Stimulated activated CD8-positive, alpha-beta memory T cell treated with anti-CD3 and anti-CD28 coated beads, Interleukin-7, amount 100 ng/mL, for 24 hours (primary cell): ENCODE measurements at places on chromosomes 1 and 21.

DNA sequence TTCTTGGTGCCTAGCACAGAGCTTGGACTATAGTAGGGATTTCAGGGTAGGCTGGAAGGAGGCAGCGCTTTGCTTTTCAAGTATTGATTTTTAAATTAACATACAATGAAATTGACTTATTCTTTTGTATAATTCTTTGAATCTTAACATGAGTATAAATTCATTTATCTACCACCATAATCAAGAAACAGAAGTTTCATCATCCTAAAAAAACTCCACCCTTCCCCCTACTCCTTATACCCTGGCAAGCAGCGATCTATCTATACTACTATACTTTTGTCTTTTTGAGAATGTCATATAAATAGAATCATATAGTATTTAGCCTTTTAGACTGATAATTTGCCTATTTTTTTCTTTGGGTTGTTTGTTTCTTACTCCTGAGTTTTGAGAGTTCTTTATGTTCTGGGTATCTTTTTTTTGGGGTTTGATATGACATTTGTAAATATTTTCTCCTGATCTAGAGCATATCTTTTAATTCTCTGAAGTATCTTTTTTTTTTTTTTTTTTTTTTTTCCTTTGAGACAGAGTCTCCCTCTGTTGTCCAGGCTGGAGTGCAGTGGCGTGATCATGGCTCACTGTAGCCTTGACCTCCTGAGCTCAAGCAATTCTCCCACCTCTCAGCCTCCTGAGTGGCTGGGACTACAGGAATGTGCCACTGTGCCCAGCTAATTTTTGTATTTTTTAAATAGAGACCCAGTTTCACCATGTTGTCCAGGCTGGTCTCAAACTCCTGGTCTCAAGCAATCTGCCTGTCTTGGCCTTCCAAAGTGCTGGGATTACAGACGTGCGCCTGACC, 6.4 kb downstream of the RPS6KC1 start:
- DNase-seq, result no peak

DNA sequence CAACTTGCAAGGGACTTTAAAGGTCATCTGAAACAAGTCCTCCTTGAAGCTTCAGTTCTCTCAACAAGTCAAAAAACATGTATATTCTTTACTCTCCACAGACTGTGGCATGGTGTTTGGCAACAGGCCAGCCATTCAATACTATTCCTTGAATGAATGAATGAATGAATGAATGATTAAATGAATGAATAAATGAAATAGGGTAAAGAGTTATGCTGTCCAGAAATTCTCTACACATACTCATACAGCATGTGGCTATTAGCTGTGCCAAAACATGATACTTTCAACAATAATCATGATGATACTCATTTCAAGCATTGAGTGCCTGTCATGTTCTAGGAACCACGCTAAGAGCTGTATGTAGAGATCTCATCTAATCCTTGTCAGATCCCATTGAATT, 356.1 kb downstream of the BARHL2 start:
- DNase-seq, result no peak

GRCh38 chr1:221839782-221840395, 98.0 kb upstream of the DUSP10 start:
- DNase-seq, result peak; percentile 53

- DNase-seq, result no peak
Measured at GRCh38 chr1:91674107-91674506, 173.5 kb downstream of the CDC7 start.

- DNase-seq, result no peak
Measured at GRCh38 chr21:41258617-41259016, 58.0 kb upstream of the FAM3B start.

GRCh38 chr21:46441331-46441730, 17.4 kb upstream of the DIP2A start:
- no peak for DNase-seq

DNA sequence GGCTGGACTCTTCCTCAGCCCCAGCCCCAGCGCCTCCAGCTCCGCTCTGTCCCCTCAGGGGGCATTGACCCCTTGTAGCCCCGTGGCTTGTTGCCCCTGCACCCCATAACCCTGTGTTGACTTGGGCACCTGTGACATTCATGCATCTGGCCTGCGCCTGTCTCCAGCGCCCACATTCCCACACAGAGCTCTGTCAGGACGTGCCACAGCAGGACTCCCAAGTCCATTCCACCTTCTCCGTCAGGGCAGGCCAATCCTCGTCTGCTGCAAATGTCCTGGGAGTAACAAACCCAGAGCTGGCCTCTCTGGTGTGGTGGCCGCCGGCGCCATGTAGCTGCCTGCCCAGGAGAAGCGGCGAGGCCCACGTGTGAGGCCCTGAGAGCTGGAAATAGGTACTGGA, 60.6 kb downstream of the AGPAT3 start:
- DNase-seq, result no peak

DNA sequence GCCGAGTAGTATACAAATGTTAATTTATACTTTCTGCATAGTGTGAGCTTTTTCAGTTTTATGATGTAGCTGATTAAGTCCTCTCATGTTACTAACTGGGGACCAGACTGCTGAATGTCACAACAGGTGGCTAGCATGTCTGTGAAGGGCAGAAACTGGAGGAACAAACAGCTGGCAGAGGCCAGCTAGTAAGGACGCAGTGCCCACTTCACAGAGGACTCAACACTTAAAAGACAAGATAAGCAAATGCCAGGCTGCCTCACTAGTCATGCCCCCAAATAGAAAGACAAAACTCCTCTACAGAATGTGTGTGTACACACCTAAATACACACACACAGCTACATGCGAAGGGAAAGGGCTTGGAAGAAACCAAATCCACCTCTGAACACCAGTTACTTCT, 73.8 kb upstream of the ZNF678 start:
- no peak for DNase-seq

GRCh38 chr1:90505806-90506205, 211.3 kb downstream of the BARHL2 start:
- DNase-seq, result no peak

GRCh38 chr1:48739091-48739490, 37.6 kb downstream of the BEND5 start:
- DNase-seq, result no peak

GRCh38 chr1:105724286-105724685, 1332.2 kb upstream of the PRMT6 start:
- DNase-seq, result no peak
